ENCODE measurements at places on chromosomes 6 and 20. TPM values are rescaled to one million over a fixed set of nuclear protein-coding genes. Genes with fewer than 3 reads are reported as not detected.

BHLHE23 gene
- total RNA-seq = not detected

DNA sequence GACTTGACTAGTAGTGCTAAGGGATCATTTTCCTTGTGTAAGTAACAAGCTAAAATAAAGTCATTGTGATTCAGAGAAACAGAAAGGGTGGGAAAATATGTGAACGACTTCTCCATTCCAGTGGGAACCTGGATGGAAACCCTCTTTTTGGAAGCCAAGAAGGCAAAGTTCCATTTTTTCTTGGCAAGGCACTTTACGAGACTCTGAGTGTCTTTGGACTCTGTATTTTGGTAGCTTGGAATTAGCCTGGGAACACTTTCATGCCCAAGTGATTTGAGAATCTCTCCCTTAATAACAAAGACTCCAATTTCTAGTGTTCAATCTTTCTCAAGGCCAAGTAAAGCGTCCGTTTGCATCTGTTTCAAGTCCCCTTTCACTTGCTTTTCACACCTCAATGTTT, 100.5 kb upstream of the SASH1 start:
- DNase-seq = no peak

- DNase-seq = no peak
Observed at GRCh38 chr6:130935978-130936377, 108.8 kb downstream of the SMLR1 start.

- DNase-seq = no peak
Observed at GRCh38 chr6:50681213-50681824, 32.0 kb upstream of the TFAP2D start.

DNA sequence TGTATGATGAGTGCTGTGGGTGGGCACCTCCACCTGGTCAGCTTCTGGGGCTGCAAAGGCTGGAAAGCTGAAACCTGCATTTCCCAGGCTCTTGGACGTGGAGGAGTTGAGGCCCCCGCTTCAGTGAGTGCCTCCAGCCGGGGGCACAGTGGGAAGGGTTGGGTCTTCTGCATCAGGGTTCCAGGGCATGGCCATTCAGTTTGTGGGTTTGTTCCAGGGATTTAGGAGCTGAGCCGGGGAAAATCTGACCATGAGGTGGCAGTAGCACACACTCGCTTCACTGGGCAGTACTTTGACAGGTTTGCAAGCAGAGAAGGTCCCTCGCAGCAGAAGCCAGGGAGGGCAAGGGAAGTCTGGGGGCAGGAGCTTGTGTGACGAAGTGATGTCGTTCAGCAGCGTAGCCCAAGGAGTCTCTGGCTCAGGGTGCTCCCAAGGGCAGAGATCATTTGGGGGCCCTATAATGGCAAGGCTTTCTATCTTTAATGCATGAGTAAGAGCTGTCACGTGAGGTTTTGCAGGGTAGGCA, 69.5 kb upstream of the SULF2 start:
- peak; percentile 59 for DNase-seq

DNA sequence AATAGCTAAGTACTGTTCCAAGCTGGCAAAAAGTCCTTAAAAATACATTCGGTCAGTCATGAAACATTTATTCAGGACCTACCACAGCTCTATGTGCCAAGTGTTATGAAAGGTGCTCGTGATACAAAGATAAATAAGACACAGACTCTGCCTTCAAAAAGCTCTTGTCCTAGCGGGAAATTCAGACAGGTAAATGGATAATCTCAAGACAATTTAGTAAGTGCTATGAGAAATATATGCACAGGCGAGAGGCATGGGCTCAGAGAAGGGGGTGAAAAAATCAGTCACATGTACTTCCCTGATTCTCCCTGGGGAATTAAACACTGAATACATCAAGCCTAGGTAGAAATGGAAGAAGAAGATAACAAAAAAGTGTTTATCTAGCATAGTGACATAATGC, 49.8 kb upstream of the HEY2 start:
- DNase-seq = no peak

- DNase-seq = no peak
Observed at GRCh38 chr6:131173680-131174079, 38.4 kb downstream of the AKAP7 start.

GRCh38 chr6:125252891-125253290, 48.9 kb downstream of the HDDC2 start:
- DNase-seq = no peak

DNA sequence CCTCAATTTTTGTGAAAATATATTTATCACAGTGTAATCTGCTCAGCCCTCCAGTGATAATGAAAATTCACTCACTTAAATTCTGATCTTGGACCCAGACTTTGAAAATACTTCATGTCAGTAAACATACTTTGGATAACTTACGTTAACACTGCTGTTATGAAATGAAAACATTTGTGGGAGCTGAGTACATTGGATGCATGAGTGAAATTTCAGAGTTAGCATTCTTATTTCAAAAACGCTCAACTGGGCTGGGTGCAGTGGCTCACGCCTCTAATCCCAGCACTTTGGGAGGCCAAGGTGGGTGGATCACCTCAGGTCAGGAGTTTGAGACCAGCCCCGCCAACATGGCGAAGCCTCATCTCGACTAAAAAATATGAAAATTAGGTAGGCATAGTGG, 196.4 kb downstream of the UTRN start:
- no peak for DNase-seq
